ENCODE measurements at places on chromosomes 11 and 22.

- no peak for DNase-seq
These were observed 5.9 kb downstream of the ABTB2 start for GRCh38 chr11:34351687-34352469.

GRCh38 chr11:124945826-124946225, 8.2 kb upstream of the CCDC15 start:
- no peak for DNase-seq

GRCh38 chr11:59172345-59173079, 580 bp downstream of the DTX4 start:
- DNase-seq = no peak

DNA sequence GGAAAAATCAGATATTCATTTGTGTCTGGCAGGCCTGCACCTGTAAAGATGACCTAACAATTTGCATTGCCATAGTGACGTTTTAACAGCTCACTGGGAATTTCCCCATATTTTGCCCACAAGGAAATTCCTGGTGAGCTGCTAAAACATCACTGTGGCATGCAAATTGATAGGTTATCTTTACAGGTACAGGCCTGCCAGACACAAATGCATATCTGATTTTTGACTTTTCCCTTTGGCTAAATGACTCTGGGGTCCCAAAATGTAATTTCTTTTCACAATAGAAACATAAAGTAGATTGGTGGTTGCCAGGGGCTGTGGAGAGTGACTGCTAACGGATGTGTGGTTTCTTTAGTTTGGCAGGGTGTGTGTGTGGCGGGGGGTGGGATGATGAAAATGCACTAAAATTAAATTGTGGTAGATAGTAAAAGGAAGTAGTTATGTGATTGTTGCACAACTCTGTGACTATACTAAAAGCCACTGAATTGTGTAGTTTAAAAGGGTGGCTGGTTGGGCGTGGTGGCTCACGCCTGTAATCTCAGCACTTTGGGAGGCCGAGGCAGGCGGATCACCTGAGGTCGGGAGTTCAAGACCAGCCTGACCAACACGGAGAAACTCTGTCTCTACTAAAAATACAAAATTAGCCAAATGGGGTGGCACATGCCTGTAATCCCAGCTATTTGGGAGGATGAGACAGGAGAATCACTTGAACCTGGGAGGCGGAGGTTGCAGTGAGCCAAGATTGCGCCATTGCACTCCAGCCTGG, 18.5 kb upstream of the FEZ1 start:
- no peak for DNase-seq

DNA sequence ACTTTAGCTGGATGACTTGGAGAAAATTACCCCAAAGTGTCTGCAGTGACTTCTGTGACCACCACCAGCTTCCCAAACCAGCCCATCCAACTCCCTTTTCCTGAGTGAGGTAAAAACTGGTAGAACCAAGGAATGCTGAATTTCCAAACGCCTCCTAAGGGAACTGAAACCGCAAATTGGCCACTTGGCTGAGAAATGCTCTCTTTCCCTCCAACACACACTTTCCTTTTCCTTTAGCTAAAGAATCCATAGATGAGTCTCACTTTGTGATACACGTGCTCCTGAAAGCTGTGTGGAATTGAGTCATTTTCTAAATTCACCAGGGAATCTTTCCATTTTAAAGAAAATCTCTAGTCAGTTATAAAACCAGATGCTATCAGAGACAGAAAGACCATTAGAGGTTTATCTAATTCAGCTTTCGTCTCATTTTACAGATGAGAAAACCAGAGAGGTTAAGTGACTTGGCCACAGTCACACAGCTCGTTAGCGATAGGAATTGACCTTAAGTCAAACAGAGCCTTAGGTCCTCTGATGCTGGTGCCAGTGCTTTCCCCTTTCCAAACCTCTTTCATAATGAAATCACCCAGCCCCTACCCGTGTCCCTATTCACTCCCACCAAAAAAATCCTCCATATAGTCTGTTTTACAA, 137.2 kb downstream of the COMMD9 start:
- DNase-seq = no peak

- DNase-seq = peak; percentile 66
These were observed 14.5 kb upstream of the PEX26 start for GRCh38 chr22:18063306-18063705.

- no peak for DNase-seq
These were observed 359.1 kb downstream of the LUZP2 start for GRCh38 chr11:24855951-24856350.

- DNase-seq = no peak
These were observed 113.0 kb upstream of the SYT13 start for GRCh38 chr11:45399166-45399565.

GRCh38 chr11:61621917-61622585, 41.2 kb upstream of the SYT7 start:
- no peak for DNase-seq

DNA sequence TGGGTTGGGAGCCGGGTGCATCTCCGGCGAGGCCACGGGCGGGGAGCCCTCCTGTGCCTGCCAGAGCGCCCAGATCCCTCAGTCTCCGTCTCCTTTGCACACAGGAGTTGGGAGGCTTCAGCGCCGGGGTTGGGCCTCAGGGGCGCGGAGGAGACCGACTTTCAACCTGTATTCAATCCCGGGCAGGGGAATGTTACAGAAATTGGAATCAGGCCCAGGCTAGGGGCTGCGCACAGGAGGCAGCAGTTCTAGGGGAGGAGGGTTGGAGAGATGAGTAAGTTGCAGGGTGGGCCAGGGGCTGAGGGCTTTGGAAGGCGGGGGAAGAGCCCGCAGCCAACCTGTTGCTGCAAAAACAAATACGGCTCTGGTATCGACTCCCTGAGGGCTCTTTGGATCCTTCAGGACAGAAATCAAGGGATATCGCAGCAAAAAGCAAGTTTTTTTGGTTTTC, 640 bp upstream of the KCNA4 start:
- no peak for DNase-seq

DNA sequence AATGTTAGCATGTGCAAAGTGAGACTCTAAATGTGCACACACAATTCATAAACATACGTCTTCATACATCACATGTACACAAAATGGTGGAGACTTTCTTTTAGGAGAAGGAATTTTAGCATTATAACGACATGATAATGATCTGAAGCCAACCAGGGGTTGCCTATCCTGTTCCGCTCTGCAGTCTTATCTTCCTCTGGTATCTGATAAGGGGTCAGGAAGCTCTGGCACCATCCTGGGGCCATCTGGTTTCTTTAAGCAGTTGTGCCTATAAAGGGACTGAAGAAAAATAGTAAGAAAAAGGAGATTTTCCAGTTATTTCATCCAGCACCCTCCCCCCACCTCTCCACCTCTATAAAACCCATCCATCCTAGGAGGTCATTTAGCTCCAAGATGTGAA, 5.8 kb upstream of the NUP50 start:
- no peak for DNase-seq
